Stimulated activated CD8-positive, alpha-beta memory T cell treated with anti-CD3 and anti-CD28 coated beads, Interleukin-7, amount 100 ng/mL, for 24 hours (primary cell): ENCODE measurements at places on chromosomes 6 and 20.

- no peak for DNase-seq
Measured at GRCh38 chr6:51184046-51184445, 365.4 kb downstream of the TFAP2B start.

- no peak for DNase-seq
Measured at GRCh38 chr20:12715371-12715770, 293.4 kb upstream of the SPTLC3 start.

GRCh38 chr6:98724537-98724936 lies 109.8 kb upstream of the POU3F2 start:
- DNase-seq: no peak

GRCh38 chr6:110575925-110576463 lies 99.6 kb upstream of the SLC22A16 start:
- no peak for DNase-seq

GRCh38 chr6:108697561-108698161 lies 136.9 kb downstream of the FOXO3 start:
- DNase-seq: no peak

DNA sequence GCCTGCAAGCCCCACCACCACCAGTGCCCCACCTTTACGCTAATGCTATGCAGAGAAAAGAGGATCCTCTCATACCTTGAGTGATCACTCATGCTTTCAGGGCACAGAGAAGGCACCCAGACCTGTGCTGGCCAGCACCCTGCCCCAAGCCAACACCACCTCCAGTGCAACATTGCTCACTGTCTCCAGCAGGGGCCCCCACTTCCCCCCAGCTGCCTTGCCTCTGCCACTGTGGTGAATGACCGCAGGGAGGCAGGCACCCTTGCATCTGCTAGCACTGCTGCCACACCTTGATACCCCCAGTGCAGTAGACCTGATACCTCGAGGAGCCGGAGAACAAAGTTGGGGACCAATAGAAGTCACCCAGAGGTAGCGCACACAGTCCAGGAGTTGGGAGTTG lies 139.2 kb upstream of the PLN start:
- DNase-seq: no peak

DNA sequence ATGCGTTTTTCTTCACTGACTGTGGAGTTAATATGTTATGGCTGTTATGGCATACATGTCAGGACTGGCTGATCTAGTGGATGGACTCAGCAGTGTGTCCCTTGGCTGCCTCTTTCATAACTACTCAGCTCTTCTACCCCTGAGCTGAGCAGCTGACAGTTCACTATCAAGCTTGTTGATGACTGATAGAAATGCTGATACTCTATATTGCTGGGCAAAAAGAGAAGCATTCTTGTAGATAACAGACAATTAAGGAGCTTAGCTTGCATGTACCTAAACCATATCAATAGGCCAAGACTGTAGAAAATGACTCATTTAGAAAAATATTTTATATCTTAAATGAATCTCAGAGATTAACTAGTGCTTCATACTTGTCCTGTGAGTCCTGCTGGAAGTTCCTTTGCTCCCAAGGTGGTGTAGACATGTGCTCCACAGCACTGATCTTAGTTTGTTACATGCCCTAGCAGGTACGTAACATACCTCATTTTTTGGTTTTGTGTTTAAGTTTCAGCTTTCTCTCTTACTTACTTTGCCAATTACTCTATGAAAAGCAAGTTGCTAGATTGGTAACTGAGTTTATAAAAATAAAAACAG lies 236.9 kb downstream of the GMDS start:
- DNase-seq: no peak

- no peak for DNase-seq
Measured at GRCh38 chr6:90035047-90035723, 140.9 kb downstream of the GJA10 start.

DNA sequence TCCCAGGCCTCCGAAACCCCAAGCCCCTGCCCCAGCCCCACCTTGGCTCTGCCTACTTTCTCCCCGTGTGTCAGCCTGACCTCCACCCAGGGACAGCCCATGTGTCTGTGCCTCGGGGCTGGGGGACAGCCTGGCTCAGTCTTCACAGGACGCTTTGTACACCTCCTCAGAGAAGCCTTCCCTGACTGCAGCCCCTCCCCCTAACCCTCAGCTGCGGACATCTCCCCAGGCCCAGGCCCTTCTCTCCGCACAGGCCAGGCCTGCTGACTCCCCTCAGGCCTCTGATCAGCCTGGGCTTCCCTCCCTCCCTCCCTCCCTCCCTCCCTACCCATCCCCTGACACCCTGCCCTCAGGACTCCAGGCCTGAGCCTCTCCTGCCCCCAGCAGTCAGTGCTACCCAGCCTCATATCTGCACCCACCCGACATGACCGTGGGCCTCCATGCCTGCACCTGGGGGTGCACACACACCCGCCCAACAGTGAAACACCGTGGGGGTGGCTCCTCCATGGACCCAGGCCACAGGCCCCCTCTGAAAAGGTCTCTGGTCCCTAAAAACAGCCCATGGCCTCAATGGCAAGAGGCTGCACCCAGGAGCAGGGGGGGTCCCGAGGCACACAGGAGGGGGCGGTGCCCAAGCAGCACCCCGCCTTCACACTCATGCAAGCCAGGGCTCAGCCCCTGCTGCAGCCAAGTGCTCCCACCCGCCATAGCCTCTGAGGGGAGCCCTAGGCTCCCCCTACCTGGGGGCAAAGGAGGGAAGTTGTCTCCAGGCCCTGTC lies 12.9 kb downstream of the LAMA5 start:
- no peak for DNase-seq

- DNase-seq: no peak
Measured at GRCh38 chr20:43397147-43397546, 60.5 kb upstream of the SRSF6 start.

- DNase-seq: peak; percentile 8
Measured at GRCh38 chr20:23419995-23420901, 1.0 kb downstream of the NAPB start.

DNA sequence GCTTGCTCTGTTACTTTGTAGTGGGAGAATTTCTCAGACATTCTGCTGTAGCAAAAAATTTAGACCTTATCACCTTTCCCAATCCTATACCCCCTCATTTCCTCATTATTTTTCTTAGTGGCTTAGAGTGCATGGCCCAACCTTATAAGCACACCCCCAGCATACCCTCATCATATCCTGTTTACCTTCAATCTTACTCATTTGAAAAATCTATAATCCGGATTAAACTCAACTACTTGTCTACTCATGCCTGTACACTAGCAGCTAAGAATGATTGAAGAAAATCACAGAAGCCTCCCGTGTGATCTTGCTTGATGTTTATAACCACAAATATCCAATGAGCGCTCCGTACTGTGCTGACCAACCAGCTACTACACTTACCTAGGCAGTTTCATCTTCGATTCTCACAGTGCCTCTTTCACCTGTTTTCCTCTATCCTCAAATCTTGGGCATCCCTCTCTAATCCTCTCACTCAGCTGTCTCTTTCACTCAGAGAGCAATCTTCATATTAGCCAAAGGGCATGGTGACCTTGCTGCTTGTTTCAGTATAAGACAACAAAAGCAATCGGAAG lies 36.6 kb downstream of the AIG1 start:
- no peak for DNase-seq

DNA sequence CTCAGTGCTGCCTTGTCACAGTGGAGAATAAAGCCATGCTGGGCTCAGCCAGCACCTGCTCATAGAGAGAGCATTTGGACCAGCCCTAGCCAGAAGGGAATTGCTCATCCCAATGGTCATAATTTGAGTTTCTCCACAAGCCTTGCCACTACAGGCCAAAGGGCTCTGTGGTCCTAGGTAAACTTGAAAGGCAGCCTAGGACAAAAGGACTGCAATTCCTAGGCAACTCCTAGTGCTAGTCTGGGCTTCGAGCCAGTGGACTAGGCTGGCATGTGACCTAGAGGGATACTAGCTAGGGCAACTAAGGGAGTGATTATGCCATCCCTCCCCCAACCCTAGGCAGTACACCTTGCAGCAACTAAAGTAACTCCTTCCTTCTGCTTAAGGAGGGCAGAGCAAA lies 516.2 kb downstream of the BCKDHB start:
- DNase-seq: no peak

GRCh38 chr6:78883651-78884050 lies 16.3 kb downstream of the IRAK1BP1 start:
- no peak for DNase-seq

- no peak for DNase-seq
Measured at GRCh38 chr6:88004707-88005106, 42.9 kb upstream of the SPACA1 start.

DNA sequence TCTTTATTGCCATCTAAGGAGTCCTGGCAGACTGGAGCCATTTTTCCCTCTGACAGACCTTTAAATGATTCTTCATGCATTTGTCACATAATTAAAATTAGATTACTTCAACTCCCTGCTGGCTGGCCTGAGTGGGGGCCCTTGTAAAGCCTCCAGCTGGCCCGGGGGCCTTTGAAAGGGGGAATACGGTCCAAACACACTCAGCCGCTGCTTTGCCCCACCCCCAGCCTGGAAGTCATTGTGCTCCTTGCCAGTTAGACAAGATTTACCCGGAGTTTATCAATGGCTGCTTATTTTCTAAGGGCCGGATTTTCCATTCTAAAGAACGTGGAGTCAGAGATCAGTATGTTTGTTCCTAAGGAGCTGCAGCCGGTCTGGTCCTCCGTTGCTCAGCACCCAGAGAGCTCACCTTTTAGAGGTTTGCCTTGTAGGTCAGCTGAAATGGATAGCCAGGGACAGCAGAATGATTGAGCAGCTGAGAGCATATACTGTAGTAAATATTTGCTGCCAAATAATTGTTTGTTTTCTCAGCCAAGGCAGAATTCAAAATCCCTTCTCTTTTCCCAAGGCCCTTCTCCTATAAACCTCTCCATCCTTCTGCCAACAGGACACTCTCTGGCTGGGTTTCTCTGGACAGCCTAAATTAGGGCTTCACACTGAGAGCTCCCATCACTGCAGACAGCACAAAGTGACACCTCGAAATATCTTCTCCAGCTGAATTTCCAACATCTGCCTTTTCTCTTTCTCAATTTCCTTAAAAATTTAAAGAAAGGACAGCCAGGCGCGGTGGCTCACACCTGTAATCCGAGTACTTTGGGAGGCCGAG lies 68.4 kb upstream of the RBM24 start:
- DNase-seq: no peak

GRCh38 chr20:57672164-57672563 lies 37.7 kb downstream of the PMEPA1 start:
- DNase-seq: no peak

DNA sequence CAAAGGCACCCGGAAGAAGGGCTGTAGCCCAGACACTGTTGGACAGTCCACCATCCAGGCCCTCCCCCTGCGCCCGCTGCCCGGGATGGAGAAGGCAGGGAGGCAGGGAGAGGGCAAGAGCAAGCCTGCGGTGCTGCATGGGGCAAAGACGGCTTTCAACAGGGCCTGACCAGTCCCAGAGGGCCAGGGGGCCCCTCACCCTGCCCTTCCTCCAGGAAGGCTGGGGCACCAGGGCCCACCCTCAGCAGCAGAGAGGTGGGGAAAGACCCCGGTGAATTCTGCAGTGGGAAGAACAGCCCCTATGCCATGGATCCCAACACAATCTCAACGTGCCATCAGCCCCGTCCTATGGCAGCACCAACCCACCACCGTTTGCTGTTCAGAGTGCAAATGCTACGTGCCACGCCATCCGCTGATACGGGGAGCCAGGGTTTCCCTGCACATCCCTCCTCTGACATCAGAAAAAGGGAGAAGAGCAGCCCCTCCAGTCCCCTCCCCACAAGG lies 41.1 kb downstream of the RRBP1 start:
- no peak for DNase-seq

DNA sequence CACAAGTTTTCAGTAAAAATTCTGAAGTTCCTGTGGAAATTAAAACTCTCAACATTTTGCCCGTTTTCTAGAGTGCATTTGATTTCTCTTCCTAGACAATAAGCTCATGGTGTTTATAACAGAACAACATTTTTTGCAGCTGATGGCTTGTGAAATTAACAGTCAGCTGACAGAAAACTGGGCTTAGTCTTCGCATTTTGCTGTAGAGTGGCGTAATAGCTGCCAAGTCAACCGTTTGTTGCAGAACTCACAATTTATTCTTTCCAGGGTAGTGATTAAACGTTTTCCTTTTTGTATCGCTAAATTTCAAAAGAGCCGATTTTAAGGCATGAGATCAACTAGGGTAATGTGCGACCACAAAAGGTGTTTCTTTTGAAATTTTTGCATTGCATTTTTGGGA lies 1.4 kb downstream of the SPO11 start:
- DNase-seq: no peak

- DNase-seq: no peak
Measured at GRCh38 chr6:135703621-135704020, 147.9 kb upstream of the PDE7B start.

DNA sequence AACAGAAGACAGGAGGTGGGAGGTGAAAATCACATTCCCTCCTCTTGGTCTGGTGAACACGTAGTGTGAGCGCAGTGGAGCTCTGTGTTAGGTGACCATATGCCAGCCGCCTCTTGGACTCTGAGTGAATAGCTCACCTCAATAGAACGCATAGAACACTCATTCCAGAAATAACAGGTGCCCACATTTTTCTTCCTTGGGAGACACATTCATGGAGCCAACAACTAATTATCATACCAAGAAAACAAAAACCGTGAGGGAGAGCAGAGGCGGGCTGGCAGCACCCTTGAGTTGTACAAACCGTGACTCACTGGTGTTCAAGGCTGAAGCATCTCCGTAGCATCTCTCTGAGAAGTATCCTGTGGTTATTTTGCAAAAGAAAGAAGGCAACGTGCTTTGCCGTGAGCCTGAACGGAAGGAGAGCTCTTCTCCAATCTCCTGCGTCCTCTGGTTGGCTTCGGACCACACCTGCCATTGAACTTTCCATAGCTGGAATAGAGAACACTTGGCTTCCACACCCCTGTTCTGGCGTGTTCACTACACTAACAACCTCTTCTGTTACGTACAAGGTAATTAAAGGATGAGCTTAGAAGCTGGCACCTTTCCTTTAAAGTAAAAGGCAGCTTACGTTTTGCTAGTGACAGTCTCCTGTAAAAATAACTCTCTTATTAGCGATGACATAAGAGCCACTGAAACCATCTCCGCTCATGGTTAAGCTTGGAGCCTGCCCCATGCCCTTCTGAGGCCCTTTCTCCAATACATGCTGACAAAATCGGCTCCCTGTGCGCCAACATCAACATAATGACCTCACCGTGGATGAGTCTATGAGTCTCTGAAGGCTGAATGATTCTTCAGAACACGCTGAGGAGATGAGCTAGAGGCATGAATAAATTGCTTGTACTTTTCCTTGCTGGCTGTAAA lies 30.2 kb upstream of the SGK1 start:
- no peak for DNase-seq

GRCh38 chr6:132322398-132322797 lies 78.9 kb downstream of the MOXD1 start:
- no peak for DNase-seq

GRCh38 chr20:18360635-18361034 lies 72.3 kb downstream of the ZNF133 start:
- DNase-seq: no peak

GRCh38 chr20:12762725-12763124 lies 246.0 kb upstream of the SPTLC3 start:
- DNase-seq: no peak

GRCh38 chr6:115717062-115717461 lies 343.6 kb downstream of the FRK start:
- no peak for DNase-seq
